ENCODE measurements at places on chromosomes 13 and 19.

DNA sequence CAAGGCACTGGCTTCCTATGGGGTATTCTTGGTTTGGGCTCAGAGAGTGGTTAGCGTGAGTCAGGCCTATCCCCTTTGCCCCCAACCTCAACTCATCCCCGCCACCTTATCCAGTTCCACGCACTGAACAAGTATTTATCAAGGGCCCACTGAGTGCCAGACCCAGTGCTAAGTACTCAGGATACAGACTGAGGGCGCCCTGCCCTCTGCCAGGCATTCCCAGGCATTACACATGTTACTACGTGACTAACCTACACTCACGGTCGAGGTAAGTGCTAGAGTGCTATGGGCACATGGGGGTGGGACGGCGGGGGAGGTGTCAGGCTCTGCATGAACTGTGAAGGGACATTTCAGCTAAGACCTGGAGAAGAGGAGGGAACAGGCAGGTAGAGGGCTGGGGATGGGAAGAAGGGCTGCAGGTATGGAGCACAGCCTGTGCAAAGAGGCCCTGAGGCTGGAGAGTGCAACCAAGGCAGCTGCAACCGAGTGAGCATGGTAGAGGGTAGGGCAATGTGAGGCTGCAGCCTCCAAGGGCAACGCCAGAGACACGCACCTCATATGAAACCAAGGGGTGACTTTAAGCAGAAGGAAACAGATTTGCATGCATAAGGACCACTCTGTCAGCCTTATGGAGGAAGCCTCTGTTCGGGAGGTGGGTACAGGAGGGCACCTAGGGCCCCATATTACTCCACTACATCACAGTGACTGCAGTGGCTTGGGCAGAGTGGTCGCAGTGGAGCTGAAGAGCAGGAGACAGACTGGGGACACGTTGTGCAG is 22.5 kb downstream of the DHRS12 start:
- DNase-seq, result no peak

- no peak for DNase-seq
These were observed 184.3 kb upstream of the TRPC4 start for GRCh38 chr13:38053896-38054295.

GRCh38 chr19:30328096-30328495 is 44.1 kb upstream of the ZNF536 start:
- no peak for DNase-seq

DNA sequence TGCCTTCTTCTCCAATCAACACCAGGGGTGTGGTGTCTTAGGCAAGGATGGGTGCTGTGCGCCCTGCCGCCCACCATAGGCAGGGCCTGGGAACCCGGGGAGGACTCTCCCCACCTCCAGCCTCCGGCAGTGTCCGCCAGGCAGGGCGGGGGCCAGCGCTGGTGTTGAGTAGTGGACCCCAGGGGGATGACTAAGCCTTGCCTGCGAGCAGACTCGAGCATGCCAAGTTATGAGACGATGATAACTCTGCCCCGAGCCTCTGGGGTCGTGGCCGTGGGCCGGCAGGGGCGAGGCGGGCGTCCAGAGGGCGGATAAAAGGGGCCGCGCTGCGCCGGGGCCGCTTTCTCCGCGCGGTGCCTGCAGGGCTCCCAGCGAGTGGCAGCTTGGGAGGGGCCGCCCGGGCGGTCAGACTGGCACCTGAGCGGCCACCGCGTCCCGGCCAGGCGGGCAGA is at the start of gene MEDAG:
Gene MEDAG, plus strand, starts transcription at position 340 of the 452 bp plus-strand sequence. CDS start 245 bp downstream, outside the sequence.
- no peak for DNase-seq

GRCh38 chr19:19943848-19944582 is 43.3 kb downstream of the ZNF93 start:
- DNase-seq, result no peak

GRCh38 chr13:20351281-20352022 is 119.3 kb upstream of the GJB6 start:
- no peak for DNase-seq

- no peak for DNase-seq
These were observed at the start of gene CERS1 for GRCh38 chr19:18895824-18896341. CERS1 (minus strand) TSS chr19:18896158; CDS start chr19:18896072, 86 bp downstream.

- DNase-seq, result no peak
These were observed 50.8 kb downstream of the FOXO1 start for GRCh38 chr13:40615619-40616018.

- no peak for DNase-seq
These were observed 7.4 kb downstream of the FZR1 start for GRCh38 chr19:3513229-3514140.

DNA sequence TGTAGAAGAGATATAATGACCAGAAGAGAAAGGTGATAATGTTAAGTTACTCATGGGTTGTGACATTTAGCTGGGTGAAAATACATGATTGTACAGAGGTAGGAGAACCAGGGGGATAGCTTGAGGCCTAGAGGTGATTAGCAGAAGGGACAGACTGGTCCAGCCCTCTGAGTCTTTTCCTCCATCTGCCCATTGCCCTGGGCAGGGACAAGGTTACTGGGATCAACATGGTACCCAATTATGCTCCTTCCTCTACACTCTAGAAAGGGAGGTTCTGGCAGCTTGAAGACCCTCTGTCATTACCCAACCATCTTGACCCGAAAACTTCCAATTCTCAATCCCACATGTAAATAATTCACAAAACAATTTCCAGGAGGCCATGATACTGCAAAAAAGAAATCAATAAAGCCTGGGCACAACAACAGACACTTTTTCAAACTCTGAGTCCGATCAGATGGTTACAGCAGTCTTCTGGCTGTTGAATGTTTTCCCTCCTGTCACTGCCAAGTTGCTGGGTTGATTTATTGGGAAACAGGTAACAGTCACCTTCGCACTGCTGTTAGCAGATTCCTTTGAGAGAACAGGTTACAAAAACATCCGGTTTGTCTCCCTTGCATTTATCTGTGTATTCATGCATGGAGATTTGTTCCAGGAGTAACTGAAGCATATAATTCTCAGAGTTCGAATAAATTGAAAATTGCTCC is 239.1 kb upstream of the HTR2A start:
- no peak for DNase-seq

Measured in MM.1S (cell line).